Activated naive CD4-positive, alpha-beta T cell (primary cell): ENCODE measurements at places on chromosomes 12 and 14.

DNA sequence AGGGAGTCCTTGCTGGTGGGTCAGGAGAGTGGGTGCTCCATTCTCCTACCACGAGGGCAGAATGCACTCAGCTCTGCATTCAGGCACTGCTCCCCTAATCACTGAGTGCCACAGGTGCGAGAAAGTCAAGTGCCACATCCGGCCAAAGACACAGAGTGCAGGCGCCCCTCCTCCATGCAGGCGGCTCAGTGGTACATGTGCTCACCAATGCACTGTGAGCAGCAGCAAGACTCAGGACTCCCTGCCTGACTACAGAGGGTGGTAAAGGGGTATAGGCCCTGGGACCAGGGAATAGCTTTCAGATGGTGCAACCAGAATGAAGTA lies 32.9 kb downstream of the ZFYVE21 start:
- DNase-seq = no peak

GRCh38 chr14:105384605-105385321 lies 13.6 kb upstream of the TEX22 start:
- DNase-seq = no peak

- no peak for DNase-seq
Observed at GRCh38 chr14:71538938-71539649, 393.1 kb upstream of the RGS6 start.

DNA sequence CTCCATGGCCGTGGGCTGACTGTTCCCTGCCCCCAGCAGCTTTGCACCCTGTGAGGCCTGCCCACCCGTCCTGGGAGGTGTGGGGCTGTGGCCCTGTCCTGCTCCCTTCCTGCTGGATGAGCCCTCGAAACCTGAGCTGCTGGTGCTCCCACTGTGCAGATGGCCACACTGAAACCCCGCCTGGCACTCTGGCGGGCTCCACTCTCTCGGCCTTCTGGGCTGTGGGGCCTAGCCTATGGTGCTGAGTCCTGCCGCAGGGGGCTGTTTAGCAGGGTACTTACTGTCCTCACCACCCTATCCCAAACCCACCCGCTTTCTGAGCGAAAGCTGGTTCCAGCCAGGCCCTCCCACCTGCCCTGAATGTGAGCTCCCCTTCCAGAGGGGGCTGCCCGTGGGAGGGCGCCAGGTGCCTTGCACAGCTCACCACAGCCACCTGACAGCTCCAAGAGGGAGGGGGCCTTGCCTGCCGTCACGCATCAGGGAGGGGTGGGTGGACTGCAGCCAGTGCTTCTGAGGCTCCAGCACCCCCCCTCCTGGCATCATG lies 7.3 kb downstream of the SLC25A47 start:
- no peak for DNase-seq

DNA sequence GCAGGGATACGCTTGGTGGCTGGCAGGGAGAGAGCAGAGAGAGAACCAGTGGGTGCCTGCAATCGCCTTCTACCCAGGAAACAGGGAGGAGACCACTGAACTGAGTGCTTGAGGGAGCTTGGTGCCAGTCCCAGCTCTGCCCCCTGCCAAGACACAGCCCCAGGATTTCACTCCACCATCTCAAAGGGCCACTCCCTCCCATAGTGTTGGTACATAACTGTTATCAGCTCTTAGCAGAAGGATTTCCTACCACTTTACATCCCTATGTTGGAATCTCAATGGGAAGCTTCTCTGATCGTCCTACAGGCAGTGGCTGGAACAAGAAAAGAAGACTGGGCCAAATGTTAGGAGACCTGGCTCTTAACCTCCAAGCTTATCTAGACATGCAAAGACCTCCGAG lies 157.4 kb upstream of the FOXN3 start:
- DNase-seq = no peak

DNA sequence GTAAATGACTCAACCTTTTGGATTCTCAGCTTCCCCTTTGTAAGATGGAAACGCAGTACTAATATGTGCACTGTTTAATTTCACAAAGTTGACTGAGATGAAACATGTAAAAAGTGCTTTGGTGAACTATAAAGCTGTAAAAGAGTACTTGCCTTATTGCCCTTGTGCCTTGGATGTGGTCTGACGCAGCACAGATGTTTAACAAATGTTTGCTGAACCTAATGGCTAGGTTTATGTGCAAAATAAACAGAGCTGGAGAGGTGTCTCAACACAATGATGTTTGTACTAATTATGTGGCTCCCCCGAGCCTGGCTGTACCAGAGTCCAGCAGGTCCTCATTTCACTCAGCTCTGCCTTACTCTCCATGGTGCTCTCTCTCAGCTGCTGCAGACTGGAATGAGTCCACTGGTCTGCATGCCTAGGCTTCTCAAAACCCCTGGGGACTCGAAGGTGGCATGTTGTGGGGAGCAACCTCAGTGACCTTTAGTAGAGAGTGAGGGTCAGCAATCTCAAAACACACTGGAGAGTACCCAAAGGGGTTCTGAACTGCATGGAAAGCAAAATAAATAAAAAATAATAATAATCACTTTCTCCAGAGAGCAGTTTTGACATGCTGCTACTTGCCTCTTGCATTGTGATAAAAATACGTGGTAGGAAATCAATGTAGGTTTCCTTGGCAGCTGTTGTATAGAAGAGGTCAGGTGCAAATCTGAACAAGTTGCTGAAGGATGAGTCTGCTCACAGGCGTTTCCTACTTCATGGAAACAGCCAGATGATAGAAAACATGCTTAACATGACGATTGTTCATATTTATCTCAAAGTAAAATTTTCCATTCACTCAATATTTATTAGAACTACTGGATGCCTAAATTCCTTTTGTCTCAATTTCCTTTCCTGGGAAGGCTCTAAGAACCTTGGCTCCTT lies 8.5 kb upstream of the AMIGO2 start:
- DNase-seq = no peak

DNA sequence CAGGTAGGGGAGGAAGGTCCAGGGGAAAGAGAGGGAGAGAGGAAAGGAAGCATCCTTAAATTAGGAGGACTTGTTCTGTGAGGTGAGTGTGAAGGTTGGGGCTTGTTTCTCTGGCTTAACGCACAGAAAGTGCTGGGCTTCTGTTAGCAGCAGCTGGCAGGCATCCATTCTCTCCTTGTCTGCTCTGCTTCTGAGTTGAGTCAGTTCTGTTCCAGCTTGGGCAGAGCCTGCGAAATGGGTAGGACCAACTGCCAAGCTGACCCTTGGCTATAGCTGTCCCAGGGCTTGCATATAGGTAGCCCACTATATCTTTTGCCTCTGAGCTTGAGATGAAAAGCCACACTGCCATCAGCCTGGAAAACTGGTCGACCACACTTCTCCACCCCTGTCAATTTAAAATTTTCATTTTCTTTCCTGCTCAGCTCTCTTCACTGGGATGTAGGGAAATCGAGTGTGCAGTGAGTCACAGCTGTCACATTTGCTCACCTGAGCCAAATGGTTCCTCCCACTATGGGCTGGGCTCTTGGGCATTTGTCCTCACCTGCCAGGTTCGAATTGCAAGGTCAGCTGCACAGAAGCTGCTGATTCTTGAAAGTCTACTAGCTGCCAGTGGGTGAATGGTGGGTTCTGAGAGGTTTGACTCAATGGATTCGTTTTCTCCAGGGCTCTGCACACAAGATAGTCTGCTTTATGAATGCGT lies 256.4 kb upstream of the PWP1 start:
- DNase-seq = no peak

DNA sequence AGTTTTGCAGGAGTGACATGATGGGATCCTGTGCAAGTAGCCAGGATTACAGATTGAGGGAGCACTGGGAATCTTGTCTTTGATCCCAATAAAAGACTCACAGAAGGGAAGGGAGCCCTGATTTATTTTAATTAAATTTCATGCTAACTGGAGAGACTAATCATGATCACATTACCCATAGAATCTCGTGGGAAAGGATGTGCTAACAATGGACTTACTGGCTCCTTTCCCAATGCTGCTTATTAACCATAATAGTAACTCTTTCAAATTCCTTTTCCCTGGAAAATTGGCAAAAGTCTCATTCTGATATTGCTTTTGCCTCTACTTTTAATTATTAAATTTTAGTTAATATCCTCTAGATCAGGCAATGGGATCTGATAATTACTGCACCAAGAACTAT lies 174.8 kb upstream of the AVPR1A start:
- no peak for DNase-seq

DNA sequence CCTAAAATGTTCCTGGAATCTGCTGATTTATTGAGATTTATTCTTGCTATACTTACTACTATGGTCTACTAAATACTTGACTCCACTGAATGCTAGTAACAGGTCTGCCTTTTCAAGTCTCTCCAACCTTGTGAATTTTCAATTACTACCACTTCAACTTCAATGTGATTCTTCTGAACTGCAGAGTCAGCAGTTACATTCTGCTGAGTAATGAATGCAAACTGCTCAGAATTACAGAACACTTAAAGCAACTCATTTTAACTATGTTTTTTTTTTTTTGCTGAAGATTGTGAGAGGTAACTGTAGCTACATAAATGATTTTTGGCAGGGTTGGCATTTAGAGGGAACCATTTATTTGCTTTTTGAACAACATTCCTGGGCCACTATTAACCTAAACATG lies 41.8 kb downstream of the ARF6 start:
- DNase-seq = no peak

GRCh38 chr14:99256483-99256874 lies 15.5 kb downstream of the BCL11B start:
- DNase-seq = no peak

DNA sequence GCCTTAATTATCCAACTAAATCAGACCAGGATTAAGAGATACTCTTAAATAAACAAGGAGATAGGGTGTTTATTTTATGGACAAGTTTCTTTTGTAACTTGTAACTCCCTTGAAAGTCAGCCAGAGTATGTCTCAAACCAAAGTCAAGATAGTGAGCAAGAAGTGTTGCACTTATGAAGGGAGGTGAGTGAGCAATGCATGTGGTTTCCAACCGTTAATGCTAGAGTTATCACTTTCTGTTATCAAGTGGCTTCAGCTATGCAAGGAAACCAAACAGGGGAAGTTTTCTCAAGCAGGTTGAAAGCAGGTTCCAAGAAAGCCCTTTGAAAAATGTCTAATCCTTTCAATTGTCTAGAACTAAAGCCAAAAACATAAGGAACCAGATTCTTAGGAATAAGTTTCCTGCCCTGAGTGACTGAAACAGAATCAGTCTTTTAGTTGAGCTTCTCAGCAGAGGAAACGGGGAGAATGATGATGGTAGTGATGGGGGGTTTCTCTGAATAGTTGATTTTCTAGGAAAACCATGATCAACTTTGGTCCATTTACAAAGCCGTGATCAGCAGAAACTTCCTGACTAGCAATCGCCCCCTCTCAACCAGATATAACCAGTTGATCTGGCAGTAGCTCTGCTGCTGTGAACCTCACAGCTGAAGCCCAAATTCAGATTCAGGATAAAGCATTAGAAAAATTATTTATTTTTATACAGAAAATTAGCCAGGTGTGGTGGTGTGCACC lies 128.4 kb downstream of the DAD1 start:
- no peak for DNase-seq

DNA sequence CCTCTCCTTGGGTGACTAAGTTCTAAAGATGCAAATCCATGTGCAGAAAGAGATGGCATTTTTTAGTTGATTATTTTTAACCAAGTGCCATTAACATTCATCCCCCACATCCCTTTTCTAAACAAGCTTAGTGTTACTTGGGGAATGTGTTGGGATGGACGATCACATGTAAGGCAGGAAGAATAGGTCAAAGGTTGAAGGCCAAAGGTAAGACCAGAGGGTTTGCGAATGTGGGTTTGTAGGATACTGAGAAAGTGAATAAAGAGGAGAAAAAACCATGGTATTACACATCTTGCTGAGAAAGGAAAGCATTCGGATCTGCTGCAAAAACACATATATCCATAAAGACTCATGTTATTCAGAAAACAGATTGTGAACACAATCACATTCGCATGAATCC lies 111.6 kb downstream of the GCH1 start:
- DNase-seq = no peak

- DNase-seq = no peak
Observed at GRCh38 chr14:102768223-102769048, 8.8 kb upstream of the TRAF3 start.

GRCh38 chr14:71555654-71556559 lies 376.3 kb upstream of the RGS6 start:
- DNase-seq = no peak

- DNase-seq = peak; percentile 29
Observed at GRCh38 chr14:58637391-58638230, at the start of gene DACT1. Gene DACT1 (plus strand): TSS chr14:58637962. CDS start chr14:58638203, 241 bp downstream.

DNA sequence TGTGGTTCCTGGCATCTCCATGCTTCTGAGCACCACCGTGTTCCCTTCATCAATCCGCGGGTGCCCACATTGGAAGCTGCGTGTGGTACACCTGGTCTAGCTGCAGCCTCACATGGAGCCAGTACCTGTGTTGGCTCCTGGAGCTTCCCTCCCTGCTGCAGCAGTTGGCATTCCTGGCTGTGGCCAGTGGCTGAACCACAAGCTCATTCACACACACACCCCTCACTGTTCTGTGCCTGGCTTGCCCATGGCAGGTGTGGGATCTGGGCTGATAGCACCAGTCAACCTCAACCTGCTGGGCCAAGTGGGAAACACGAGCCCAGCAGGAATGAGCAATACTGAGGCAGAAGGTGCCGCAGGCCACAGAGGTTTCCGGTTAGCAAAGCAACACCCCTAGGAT lies 256.2 kb upstream of the LRFN5 start:
- DNase-seq = no peak

DNA sequence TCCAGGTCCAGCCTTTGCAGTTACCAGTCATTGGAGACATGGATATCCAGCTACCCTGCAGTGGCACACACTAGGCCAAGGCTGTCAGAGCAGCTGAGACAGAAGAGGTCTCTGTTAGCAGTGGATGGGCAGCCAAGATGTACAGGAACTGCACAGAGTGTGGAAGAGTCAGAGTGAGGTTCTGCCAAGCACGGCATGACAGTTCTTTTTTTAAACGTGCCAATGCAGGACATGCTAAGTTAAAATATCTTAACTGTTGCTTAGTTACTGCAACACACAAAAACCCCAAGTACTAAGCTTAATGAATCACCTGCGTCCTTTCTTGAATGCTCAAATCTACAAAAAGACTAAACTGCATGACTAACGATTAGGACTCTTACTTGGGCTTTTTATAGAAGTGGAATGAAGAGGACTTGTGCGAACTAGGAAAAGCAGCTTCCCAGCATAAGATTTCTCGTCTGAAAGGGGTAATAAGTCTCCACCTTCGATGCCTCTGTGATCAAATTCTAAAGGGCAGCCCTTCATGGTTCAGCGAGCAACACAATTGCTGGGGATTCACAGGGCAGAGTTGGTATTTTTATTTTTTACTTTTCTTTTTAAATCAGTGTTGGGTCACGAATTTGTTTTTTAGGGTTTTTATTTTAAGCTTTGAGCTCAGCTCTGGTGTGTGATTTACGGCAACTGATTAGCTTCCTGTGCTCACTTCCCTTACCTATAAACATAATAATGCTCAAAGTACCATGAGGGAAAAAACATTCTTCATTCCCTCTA lies 20.6 kb downstream of the MAPK1IP1L start:
- DNase-seq = no peak

GRCh38 chr14:54486685-54487084 lies 2.1 kb downstream of the GMFB start:
- no peak for DNase-seq

- DNase-seq = no peak
Observed at GRCh38 chr14:71474301-71475265, 457.6 kb upstream of the RGS6 start.

- DNase-seq = no peak
Observed at GRCh38 chr14:23660290-23661226, 24.4 kb downstream of the DHRS2 start.
